ENCODE measurements at places on chromosomes 6 and 20. TPM values are rescaled to one million over a fixed set of nuclear protein-coding genes. Genes with fewer than 3 reads are reported as not detected.
A peak's percentile ranks its signal among the peaks of the same experiment; 100 is the strongest.

DNA sequence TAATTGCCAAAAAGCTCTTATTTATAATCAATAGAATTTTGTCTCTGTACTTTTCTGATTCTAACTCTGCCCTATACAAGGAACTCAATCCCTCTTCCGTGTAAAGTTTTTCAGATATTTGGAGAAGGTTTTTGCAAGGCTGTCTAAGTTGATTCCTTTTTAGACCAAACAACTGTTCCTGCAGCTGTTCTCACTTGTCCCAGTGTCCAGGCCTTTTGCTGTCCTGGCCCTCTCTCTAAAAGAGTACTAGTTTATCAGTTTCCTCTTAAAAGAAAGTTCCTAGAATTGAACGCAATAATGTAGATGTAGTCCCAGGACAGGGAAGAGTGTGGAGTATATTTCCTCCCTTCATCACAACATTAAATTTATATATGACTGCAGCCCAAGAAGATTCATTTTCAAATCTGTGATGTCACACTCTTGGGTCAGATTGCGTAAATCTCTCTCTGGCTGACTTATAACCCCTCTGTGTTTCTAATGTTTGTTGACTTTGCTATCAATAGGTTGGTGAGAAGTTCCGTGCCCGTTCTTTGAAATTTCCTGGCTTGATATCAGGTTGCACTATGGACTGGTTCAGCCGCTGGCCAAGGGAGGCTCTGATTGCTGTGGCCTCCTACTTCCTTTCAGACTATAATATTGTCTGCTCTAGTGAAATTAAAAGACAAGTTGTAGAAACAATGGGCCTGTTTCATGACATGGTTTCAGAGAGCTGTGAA is 139.4 kb upstream of the GLP1R start:
- H3K36me3 ChIP-seq: no peaks in the 10 kb centered on the region
- DNase-seq: no peak
- no peaks in the 10 kb centered on the region for H3K27me3 ChIP-seq
- no peak overlapping the region for H3K4me3 ChIP-seq
- no peak overlapping the region for H3K27ac ChIP-seq
- no peaks in the 10 kb centered on the region for H3K4me1 ChIP-seq

DNA sequence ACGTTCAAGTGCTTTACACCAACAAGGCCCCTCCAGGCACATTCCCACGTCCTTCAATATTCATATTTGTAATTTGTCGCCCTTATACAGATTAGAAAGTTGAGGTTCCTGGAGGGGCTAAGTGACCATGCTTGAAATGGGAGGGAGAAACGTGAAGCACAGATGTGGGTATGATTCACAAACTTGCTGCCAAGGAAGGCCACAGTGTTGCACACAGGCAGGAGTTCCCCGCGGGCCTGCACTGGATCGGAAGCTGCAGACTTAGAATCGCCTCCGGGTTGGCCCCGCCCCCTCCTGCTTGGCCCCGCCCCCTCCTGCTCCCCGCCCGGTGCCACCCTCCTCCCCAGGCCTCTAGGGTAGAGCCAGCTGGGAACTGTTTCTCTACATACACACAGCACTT is 58.2 kb upstream of the QKI start:
- H3K4me1 ChIP-seq: peaks cover 8% of the 10 kb centered on the region
- H3K36me3 ChIP-seq: no peaks in the 10 kb centered on the region
- H3K4me3 ChIP-seq: no peak overlapping the region

DNA sequence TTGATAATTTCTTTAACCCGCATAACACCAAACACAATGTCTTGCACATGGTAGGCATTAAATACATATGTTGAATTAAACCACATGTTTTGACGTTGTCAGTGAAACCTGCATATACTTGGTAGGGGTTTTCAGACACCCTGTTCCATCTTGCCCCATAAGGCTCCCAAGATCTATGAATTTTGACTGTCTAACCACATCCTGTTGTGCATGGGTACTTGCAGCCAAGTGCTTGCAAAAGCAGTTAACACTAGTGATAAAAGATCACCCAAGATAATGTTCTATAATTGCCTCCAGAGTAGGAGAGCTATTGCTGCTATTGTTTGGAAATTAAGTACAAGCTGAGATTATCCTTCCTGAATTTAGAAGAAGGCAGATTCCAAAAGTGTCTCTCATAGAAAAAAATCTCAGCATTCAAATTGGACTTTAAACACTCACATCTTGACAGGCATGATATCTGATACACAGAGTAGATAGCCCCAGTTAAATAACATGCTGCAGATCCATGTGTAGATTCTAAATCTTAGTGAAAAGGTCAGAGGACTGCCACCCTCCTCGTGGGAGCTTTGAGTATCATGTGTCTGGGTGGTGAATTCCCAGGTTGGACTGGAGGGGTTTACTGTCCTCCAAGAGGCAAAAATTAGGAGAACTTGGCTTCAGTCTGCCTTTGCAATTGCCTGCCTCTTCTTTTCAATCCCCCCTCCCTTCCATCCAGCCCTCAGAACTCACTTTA is 25.8 kb upstream of the CCN6 start:
- no peaks in the 10 kb centered on the region for H3K36me3 ChIP-seq
- peak; percentile 69 for DNase-seq
- H3K27me3 ChIP-seq: no peaks in the 10 kb centered on the region
- no peak overlapping the region for H3K27ac ChIP-seq

DNA sequence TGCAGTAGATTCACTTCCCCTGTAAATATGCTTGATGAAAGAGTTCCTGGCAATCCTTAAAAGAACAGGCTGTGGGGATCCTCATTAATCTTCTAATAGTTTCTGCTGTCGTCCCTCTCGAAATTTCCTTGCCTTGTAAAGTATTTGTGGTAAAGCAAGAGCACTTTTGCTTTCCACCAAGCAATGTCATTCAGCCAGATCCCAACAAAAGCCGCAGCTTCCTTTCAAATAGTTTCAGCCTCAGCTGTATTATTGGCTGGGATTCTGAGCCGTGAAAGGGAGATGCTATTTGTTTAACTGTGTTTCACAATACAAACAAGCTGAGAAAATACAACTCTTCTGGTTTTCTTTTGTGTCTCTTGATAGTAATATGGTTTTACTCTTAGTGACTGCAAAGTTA is 48.9 kb upstream of the EPHA7 start:
- no peak overlapping the region for H3K27ac ChIP-seq
- DNase-seq: peak; percentile 9
- H3K36me3 ChIP-seq: no peaks in the 10 kb centered on the region

DNA sequence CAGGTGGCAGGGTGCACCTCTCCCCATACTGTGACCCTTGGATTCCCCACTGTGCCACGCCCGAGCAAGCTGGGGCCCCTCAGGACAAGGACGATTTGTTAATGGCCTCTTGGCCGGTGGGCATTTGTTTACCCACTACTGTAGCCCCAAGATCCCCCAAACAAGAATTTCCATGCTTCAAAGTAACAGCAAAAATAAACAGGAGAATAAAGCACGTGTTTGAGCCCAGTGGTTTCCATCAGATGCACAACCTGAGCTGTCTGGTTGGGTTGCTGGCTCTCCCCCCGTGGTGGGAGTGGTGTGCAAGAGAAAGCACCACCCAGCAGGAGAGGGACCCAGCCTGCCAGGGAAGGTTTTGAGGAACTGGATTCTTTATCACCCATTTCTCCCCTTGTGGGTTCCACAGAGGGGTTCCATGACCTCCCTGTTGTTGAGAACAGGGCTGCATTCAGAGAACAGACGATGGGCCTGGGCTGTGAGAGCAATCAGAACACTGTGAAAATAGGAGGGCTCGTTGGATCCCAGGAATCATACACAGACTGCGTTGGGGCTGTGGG is 4.8 kb downstream of the CD93 start:
- H3K4me3 ChIP-seq: no peak overlapping the region
- H3K36me3 ChIP-seq: no peaks in the 10 kb centered on the region
- no peak for DNase-seq
- no peaks in the 10 kb centered on the region for H3K4me1 ChIP-seq
- no peaks in the 10 kb centered on the region for H3K27me3 ChIP-seq

- no peaks in the 10 kb centered on the region for H3K4me1 ChIP-seq
- no peaks in the 10 kb centered on the region for H3K36me3 ChIP-seq
These were observed 389.7 kb upstream of the JARID2 start for GRCh38 chr6:14856177-14856576.

DNA sequence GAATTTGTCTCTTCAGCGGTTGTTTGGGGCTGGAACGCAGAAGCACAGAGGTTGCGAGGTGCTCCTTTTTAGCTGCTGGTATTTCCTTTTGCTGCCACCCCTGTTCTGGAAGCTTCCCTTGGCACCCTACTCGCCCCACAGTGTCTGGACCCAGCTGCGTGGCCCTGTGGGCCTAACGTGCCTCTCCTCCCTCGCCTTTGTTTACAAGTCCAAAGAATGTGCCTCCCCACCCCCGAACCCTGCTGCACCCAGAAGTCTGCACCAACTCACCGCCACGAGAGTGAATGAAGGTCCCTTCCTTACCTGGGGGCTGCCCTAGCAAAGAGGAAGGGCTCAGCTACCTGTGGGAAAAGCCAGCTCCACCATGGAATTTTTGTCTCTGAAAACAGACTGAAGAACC is 139.7 kb upstream of the RPS6KA2 start:
- H3K4me1 ChIP-seq: no peaks in the 10 kb centered on the region
- H3K4me3 ChIP-seq: no peak overlapping the region
- no peak overlapping the region for H3K27ac ChIP-seq
- H3K36me3 ChIP-seq: no peaks in the 10 kb centered on the region

GRCh38 chr6:16434885-16435284 is 196.5 kb downstream of the GMPR start:
- H3K4me3 ChIP-seq: no peak overlapping the region
- no peaks in the 10 kb centered on the region for H3K27me3 ChIP-seq
- H3K4me1 ChIP-seq: no peaks in the 10 kb centered on the region
- no peak overlapping the region for H3K27ac ChIP-seq
- H3K36me3 ChIP-seq: no peaks in the 10 kb centered on the region
- DNase-seq: no peak

GRCh38 chr6:46248143-46248542 is 77.4 kb upstream of the ENPP5 start:
- H3K27ac ChIP-seq: no peak overlapping the region
- no peak for DNase-seq
- peaks cover 2% of the 10 kb centered on the region for H3K4me1 ChIP-seq
- no peaks in the 10 kb centered on the region for H3K27me3 ChIP-seq
- H3K4me3 ChIP-seq: no peak overlapping the region

DNA sequence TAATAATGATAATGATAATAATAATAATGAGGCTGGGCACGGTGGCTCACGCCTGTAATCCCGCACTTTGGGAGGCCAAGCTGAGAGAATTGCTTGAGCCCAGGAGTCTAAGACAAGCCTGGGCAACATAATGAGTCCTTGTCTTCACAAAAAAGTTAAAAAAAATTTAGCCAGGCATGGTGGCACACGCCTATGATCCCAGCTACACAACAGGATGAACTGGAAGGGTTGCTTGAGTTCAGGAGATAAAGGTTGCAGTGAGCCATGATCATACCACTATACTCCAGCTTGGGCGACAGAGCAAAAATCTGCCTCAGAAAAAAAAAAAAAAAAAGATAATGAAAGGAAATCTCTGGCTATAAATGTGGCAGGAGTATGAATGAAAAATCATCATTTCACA is 213.4 kb downstream of the HIVEP2 start:
- H3K27ac ChIP-seq: no peak overlapping the region
- no peaks in the 10 kb centered on the region for H3K27me3 ChIP-seq
- no peaks in the 10 kb centered on the region for H3K36me3 ChIP-seq
- DNase-seq: no peak
- H3K4me1 ChIP-seq: no peaks in the 10 kb centered on the region

GRCh38 chr20:1909097-1909496 is 13.9 kb downstream of the SIRPA start:
- no peaks in the 10 kb centered on the region for H3K27me3 ChIP-seq
- no peaks in the 10 kb centered on the region for H3K36me3 ChIP-seq
- no peaks in the 10 kb centered on the region for H3K4me1 ChIP-seq
- H3K4me3 ChIP-seq: no peak overlapping the region

- DNase-seq: no peak
- no peak overlapping the region for H3K4me3 ChIP-seq
- no peak overlapping the region for H3K27ac ChIP-seq
- no peaks in the 10 kb centered on the region for H3K36me3 ChIP-seq
- no peaks in the 10 kb centered on the region for H3K4me1 ChIP-seq
- H3K27me3 ChIP-seq: no peaks in the 10 kb centered on the region
These were observed 24.7 kb downstream of the KCNK17 start for GRCh38 chr6:39289490-39289889.

GRCh38 chr6:43510827-43511163 is 649 bp upstream of the LRRC73 start:
- H3K4me3 ChIP-seq: no peak overlapping the region
- H3K27me3 ChIP-seq: no peaks in the 10 kb centered on the region
- peaks cover 23% of the 10 kb centered on the region for H3K4me1 ChIP-seq
- peak overlapping the region; percentile 43 for H3K27ac ChIP-seq
- peaks cover 20% of the 10 kb centered on the region for H3K36me3 ChIP-seq

- no peak for DNase-seq
- H3K4me1 ChIP-seq: peaks cover 10% of the 10 kb centered on the region
- H3K4me3 ChIP-seq: no peak overlapping the region
- H3K27ac ChIP-seq: no peak overlapping the region
These were observed 318.7 kb downstream of the SOX4 start for GRCh38 chr6:21912151-21912832.

The LMBRD1 gene
- 91.3 TPM for total RNA-seq

The OGFR gene
- total RNA-seq: 46.8 TPM

The LY6G6C gene
- not detected for total RNA-seq

The FABP7 gene
- not detected for total RNA-seq

The EBF4 gene
- 10.2 TPM for total RNA-seq

The FOXP4 gene
- total RNA-seq: 33.2 TPM

The ULBP2 gene
- total RNA-seq: 1.3 TPM

The VSX1 gene
- 0.41 TPM for total RNA-seq

The FRMD1 gene
- total RNA-seq: 1.1 TPM

The SLC25A27 gene
- 22.6 TPM for total RNA-seq

The SYCP2 gene
- 3.0 TPM for total RNA-seq

The METTL24 gene
- total RNA-seq: 3.5 TPM
